Gastrocnemius medialis (tissue), 4 donors: ENCODE measurements at places on chromosomes 2 and 18.
A peak's percentile ranks its signal among the peaks of the same experiment; 100 is the strongest.

GRCh38 chr18:46736135-46736534 lies 20.7 kb downstream of the ST8SIA5 start:
- no peaks in the 10 kb centered on the region for H3K4me1 ChIP-seq
- H3K36me3 ChIP-seq = no peaks in the 10 kb centered on the region
- H3K4me3 ChIP-seq = no peak overlapping the region
- H3K27me3 ChIP-seq = no peaks in the 10 kb centered on the region

GRCh38 chr2:236164925-236165841 lies 3.0 kb downstream of the GBX2 start:
- peaks cover 89% of the 10 kb centered on the region for H3K27me3 ChIP-seq
- no peaks in the 10 kb centered on the region for H3K36me3 ChIP-seq
- peak overlapping the region; percentile 28 for H3K4me3 ChIP-seq
- peaks cover 29% of the 10 kb centered on the region for H3K4me1 ChIP-seq

GRCh38 chr18:3454365-3455089 lies 4.6 kb downstream of the TGIF1 start:
- DNase-seq = no peak
- peak overlapping the region; percentile 99 for H3K27ac ChIP-seq
- H3K36me3 ChIP-seq = peaks cover 36% of the 10 kb centered on the region
- no peaks in the 10 kb centered on the region for H3K27me3 ChIP-seq
- peaks cover 34% of the 10 kb centered on the region for H3K4me1 ChIP-seq

GRCh38 chr2:24403168-24403831 lies 43.0 kb upstream of the ITSN2 start:
- no peaks in the 10 kb centered on the region for H3K36me3 ChIP-seq
- no peak overlapping the region for H3K27ac ChIP-seq
- peaks cover 14% of the 10 kb centered on the region for H3K4me1 ChIP-seq

DNA sequence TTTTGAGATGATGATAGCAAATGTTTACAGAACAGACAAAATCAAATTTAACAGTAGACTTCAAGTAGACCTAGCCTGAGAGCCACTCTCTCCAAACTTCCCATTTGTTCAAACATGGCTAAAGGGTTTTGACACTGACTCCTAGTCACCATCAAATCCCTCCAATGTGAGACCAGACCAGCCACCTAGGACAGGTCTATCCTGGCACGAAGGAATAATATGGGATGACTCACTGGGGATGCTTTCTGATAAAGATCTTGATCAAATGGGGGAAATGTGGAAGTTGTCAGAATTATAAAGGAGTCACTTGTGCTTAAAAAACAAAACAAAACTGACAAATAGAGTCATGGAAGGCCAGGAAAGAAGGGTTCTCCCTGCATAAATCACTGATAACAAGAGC lies 95.7 kb downstream of the EDAR start:
- no peaks in the 10 kb centered on the region for H3K4me1 ChIP-seq
- H3K4me3 ChIP-seq = no peak overlapping the region
- no peaks in the 10 kb centered on the region for H3K27me3 ChIP-seq
- H3K36me3 ChIP-seq = no peaks in the 10 kb centered on the region
- H3K27ac ChIP-seq = no peak overlapping the region

DNA sequence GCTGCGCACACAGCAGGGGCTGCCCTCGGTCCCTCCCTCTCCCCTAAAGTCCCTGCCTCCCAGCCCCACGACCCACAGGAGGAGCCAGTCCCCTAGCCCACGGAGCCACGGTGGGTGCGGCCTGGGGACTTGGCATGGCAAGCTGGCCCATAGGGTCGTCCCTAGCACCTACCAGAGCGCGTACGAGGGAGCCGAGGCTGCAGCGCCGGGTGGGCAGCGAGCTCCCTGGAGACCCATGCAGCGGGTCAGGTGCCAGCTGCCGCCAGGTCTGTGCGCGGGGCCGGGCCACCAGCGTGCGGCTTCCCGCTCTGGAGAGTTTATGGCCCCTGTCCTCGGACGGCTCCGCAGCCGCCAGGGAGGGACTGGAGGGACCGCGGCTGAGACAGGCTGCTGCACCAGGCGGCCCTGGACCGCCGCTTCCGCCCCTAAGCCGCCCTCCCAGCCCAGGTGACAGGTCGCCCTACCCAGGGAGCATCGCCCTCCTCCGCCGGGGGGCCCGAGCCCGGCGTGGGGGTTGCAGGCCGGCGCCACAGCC lies 273.6 kb downstream of the CCDC74A start:
- peaks cover 2% of the 10 kb centered on the region for H3K27me3 ChIP-seq
- H3K36me3 ChIP-seq = no peaks in the 10 kb centered on the region
- H3K4me3 ChIP-seq = no peak overlapping the region
- no peak for DNase-seq
- no peak overlapping the region for H3K27ac ChIP-seq

DNA sequence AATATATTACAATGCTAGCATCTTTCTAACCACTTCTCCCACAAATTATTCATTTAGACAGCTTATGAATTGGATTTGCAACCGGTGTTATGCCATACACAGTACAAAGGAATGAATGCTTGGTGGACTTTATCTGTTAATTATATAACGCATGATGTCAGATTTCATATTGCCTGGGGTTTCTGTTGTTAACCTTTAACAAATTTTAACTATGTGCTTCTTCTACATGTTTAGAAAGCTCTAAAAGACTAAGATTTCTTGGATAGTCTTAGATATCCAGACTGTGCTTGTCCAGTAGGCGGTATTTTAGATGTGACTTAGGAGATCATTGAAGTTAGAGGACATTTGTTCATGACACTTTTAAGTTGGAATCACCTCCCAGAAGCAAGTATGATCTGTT lies 976.3 kb downstream of the TMEM182 start:
- H3K36me3 ChIP-seq = no peaks in the 10 kb centered on the region
- H3K27ac ChIP-seq = no peak overlapping the region
- H3K4me3 ChIP-seq = no peak overlapping the region

DNA sequence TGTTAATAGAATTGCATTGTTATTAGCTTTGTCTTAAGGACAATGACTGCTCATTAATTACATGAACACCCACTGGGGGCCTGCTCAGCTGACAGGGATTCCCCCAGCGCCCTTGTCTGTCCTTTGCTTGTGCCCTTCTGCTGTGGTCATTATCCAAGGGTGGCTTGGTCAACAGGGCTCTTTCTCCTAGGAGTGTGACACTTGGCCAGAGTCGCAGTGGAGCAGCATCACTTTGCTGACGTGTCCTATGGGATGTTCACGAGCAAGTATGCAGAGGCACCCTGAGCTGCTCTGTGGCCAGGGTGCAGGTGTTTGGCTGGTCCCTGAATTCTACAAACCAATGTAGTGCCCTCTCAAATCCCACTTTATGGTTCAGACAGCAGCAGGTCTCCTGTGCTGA lies 46.0 kb downstream of the PTGR3 start:
- no peak for DNase-seq
- no peaks in the 10 kb centered on the region for H3K27me3 ChIP-seq
- H3K36me3 ChIP-seq = no peaks in the 10 kb centered on the region

- peaks cover 4% of the 10 kb centered on the region for H3K4me1 ChIP-seq
- H3K27ac ChIP-seq = no peak overlapping the region
- no peak for DNase-seq
- H3K36me3 ChIP-seq = no peaks in the 10 kb centered on the region
- no peaks in the 10 kb centered on the region for H3K27me3 ChIP-seq
Observed at GRCh38 chr2:99956232-99957030, 186.0 kb downstream of the AFF3 start.

DNA sequence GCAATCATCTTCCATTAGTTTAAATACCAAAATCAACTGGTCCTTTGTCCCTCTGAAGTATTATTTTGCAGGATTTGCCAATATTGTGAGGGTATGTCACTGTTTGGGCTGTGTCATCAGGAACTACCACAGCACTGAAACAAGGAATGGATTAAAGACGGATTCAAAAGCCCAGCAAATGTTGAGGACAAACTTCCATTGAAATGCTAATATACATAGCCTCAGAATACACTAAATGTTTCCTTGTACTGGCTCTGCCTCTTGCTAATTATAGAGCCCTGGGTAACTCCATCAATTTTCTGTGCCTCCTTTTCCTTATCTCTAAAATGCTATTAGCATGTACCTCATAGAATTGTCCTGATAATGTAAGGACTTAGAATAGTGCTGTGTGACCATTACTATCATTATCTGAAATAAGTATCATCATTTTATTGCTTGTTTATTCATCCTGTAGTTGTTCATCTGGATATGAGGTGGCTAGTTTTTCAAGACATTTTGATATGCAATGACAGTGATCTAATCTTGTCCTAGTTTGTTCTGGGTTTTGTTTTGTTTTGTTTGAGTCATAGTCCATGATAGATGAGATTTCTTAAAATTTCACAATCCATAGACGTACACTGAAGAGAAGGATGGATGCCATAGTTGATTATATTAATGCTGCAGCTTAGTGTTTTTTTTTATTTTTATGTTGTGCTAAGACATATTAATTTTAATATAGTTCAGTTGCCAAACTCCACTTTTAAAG lies 333.4 kb upstream of the KCNH7 start:
- DNase-seq = no peak
- H3K4me3 ChIP-seq = no peak overlapping the region

- H3K4me1 ChIP-seq = peaks cover 65% of the 10 kb centered on the region
- H3K36me3 ChIP-seq = no peaks in the 10 kb centered on the region
- no peak overlapping the region for H3K4me3 ChIP-seq
- H3K27ac ChIP-seq = peak overlapping the region; percentile 95
- H3K27me3 ChIP-seq = no peaks in the 10 kb centered on the region
Observed at GRCh38 chr2:218832520-218832919, 917 bp upstream of the PRKAG3 start.

DNA sequence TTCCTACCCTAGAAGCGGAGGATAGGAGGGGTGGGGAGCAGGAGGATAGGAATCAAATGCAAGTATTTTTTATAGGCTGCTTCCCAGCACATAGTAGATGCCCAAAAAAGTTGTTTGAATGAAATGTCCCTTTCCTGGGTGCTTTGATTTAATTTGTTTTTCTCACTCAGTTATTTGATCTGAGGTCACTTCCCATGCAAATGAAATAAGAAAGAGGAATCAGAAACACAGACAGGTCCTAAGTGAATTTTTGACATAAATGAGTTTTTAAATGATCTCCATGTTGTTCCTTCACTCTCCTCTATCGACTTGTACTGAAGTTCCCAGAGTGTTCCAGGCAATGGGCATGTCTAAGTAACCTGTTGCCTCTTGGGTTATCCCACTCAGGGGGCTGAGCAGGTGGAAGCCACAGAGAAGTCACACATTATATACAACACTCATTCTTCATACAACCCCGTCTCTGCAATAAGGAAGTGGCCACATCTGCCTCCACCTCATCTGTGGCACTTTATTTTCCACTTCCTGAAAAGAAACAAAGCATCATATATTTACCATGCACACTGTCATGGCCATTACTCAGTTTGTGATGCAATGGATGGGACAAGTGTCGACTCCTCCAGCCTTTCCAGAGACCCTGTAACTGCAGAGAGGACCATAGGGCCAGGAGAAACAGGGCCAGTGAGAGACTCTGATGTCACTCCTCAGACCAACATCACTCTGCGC lies 81.9 kb upstream of the ZNF397 start:
- H3K4me1 ChIP-seq = peaks cover 13% of the 10 kb centered on the region
- no peak overlapping the region for H3K4me3 ChIP-seq
- no peak for DNase-seq
- no peak overlapping the region for H3K27ac ChIP-seq
- no peaks in the 10 kb centered on the region for H3K27me3 ChIP-seq

- H3K27ac ChIP-seq = peak overlapping the region; percentile 98
- peaks cover 39% of the 10 kb centered on the region for H3K4me1 ChIP-seq
- peak; percentile 25 for DNase-seq
- H3K27me3 ChIP-seq = no peaks in the 10 kb centered on the region
- peak overlapping the region; percentile 95 for H3K4me3 ChIP-seq
- no peaks in the 10 kb centered on the region for H3K36me3 ChIP-seq
Observed at GRCh38 chr2:226797989-226798421, 1.6 kb downstream of the IRS1 start.

DNA sequence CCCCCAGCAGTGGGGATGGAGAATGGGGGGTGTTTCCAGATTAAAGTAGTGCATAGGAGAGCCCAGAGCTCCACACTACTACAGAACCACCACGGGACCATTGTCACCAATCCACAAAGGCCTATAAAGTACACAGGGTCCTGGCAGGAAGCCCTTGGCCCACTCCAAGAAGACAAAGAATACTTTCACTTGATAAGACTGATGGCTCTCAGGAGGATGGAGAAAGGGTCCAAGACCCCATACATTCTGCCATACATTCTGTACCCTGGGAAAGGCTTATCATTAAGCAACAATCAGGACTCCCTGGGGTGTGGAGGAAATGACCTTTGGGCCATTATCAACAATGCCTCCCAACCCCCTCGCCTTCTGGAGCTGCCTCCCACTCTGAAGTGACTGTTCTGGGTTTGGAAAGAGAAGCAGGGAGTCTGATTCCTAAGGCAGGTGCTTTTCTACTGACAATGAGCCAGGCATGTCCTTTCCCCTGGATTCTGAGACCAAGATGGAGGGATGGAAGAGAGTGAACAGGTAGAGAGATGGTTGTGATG lies 85.4 kb downstream of the XDH start:
- H3K4me3 ChIP-seq = no peak overlapping the region
- no peaks in the 10 kb centered on the region for H3K36me3 ChIP-seq
- no peaks in the 10 kb centered on the region for H3K27me3 ChIP-seq
- H3K4me1 ChIP-seq = peaks cover 2% of the 10 kb centered on the region
- H3K27ac ChIP-seq = no peak overlapping the region

DNA sequence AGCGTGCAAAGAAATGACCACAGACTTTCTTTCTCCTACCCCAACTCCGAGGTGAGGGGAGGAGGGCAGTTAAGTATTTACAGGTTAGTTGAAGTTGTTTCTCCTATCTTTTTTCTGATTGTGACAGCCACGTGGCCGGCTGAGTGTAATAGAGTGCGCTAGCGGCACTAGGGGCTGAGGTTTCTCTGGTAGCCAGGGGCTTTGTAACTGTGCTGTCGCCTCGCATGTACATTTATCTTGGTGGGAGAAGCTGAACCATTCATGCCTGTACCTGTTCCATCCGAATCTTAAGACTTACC lies 214.1 kb upstream of the STON1 start:
- H3K27me3 ChIP-seq = no peaks in the 10 kb centered on the region
- peak overlapping the region; percentile 91 for H3K27ac ChIP-seq

DNA sequence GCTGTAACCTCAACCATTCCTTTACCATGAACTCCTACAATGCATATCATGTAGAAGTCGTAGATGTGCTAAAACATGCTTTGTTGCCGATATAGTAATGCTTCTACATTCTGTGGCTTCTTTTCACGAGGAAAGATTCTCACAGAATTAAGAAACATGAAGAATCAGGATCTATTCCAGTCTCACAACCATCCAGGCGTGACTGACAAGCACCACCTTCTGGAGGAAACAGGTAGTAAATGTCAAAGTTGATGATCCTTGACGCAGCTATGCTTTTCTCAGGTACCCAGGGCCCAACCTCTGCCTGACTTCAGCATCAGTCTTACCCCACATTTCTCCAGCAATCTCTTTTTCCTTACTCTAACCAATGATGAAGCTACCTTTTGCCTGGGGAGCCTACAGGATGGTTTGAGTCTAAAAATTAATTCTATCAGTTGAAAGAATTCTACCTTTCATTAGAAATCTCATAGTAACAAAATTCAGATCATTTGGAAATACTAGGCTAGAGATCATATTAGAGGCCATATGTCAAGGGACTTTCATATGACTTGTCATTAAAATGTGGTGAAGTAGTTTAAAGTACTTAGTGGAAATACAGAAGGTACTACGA lies 123.3 kb upstream of the RND3 start:
- no peak for DNase-seq
- H3K27me3 ChIP-seq = no peaks in the 10 kb centered on the region
- no peak overlapping the region for H3K4me3 ChIP-seq

GRCh38 chr2:37865640-37866039 lies 59.4 kb upstream of the RMDN2 start:
- no peaks in the 10 kb centered on the region for H3K4me1 ChIP-seq
- no peak for DNase-seq
- H3K27ac ChIP-seq = no peak overlapping the region
- no peaks in the 10 kb centered on the region for H3K36me3 ChIP-seq
